ENCODE measurements at places on chromosomes 12 and 14.

DNA sequence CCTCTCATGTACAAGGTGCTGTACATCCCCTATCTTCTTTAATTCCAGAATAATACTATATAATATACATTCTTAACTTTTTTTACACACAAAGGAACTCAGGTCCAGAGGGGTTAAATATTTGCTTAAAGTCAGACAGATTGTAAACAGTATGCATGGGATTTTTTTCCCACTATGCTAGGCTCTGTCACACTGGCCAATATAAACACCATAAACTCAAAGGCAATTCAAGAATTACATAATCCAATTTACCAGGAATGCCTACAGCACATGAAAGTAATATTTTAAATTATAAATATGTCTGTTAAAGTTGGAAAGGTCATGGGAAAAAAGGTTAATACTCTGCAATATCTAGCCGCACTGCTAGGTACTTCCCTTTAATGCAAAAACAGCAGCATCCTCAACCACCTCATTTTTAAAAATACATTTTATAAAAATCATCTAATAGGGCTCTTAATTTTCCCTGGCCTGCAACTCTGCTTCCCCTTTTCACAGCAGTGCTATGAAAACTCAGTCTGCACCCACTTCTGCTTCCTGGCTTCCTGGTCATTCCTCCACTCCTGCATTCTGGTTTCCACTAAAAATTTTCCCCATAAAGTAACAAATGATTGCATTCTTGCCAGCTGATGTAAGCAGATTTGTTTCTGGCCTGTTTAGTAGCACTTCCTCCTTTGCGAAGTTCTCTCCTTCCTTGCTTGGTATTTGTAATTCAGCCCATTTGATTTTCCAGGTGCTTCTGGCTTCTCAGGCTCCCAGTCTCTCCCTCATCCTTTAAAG, 128.1 kb downstream of the ITPR2 start:
- no peak for DNase-seq

- no peak for DNase-seq
Measured at GRCh38 chr12:62739266-62740015, 195.5 kb downstream of the PPM1H start.

GRCh38 chr14:67228325-67228984, 12.8 kb upstream of the PALS1 start:
- DNase-seq, result no peak

DNA sequence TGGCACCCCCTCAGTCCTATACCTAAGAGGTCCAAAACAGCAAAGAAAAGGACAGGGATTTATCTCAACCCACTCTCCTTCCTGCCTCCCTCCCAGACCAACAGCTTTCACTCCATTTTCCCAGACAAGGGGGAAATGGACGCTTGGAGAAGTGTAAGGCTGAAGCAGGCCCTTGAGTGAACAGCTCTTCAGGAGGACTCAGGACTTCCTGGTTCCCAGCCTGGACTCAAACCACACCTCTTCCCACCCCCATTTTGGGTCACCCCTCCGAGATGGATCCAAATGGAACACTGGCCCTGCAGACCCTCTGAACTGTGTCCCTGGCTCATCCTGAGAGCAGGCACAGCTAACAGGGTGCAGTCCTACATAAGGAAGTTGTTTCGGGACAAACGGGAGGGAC, 2.7 kb downstream of the KMT2D start:
- no peak for DNase-seq

DNA sequence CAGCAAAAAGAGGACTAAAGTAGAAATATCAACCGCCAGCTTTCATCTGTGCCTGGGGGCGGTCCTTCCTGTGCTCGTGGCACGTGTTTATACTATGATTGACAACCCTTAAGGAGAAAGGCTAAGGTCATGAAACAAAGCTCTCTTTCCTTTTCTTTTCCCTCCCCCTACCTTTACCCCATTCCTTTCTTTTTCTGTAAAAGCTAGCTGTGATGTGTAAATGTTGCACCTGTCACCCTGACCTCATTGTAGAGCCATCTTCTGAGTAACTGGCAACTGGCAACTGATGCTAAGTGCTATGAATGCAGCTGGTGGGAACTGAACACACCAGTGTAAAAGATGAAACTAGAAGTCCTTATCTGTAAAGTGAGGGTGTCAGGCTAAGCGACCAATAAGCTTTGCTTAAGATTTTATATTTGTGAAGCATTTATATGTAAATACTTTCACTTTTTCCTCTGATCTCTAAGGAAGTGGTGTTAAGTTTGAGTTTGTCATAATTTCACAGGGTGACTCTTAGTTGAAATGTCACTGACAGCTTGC, 102.8 kb upstream of the BCAT1 start:
- DNase-seq, result no peak

GRCh38 chr12:107243341-107243740, 150.0 kb upstream of the CRY1 start:
- no peak for DNase-seq

- no peak for DNase-seq
Measured at GRCh38 chr12:125528281-125528680, 463.0 kb downstream of the AACS start.

DNA sequence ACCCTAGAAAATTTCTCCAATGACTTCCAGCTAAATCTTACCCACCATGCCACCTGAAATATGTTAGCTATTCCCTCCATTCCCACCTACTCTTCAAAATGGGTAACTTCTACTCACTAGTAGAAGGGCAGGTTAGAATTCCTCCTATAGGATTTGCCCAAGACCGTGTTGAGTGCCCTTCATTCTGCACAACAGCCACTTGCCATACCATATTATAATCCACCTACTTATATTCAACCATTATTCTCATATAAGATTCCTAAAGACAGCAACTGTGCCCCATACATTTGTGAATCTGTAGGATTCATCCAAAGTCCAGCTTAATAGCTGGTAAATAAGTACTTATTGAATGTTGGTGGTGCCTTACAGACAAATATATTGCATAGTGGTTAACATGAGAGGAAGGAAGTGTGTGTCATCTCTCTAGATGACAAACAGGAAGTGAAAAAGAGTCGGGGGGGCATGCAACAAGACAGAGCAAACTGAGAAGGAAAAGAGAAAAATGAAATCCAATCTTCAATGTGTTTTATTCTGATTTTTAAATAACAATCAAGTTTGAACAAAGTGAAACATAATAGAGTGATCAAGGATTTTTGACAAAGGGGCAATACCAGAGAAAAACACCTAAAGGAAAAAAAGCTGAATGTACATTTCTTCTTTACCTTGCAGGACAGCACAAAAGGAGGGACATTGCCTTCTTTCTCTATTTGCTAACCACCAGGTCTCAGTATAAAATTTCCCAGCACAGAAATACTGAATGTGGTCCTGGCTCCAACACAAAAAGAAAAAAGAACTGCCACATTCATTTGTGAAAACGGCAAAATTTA, 389.3 kb upstream of the USP15 start:
- no peak for DNase-seq

- no peak for DNase-seq
Measured at GRCh38 chr12:48001505-48002413, 2.5 kb downstream of the COL2A1 start.

DNA sequence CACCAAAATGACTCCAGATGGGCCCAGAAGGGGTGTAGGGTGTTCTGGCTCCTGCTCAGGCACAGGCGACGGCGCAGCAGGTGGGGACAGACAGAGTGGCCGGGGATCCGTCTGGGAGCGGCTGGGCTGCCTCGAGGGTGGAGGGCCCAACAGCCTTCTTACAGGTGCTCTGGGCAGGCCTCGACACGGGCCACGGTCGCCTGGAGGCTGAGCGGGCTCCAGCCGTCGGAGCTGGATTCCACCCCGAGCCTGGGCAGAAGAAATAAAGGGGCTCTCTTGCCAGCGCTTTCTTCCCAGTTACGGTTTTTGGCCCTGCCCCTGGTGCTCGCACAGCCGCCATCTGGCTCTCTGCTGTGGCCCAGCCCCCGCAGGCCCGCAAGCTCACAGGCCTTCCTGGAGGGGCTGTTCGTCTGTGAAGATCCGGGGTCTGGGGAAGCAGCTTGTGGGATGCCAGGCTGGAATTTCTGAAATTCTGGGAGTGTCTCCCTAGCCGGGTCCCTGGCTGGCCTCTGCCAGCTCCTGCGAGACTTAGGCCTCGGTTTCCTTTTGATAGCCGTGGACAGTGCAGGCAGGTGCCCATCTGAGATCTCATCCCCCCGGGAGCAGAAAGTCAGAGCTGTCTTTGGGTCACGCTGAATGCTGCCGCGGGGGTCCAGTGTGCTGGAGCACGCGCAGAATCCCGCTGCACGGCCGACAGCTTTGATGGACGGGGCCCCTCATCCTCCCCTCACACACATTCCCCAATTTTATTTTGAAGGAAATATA, 122.7 kb downstream of the PAPOLA start:
- no peak for DNase-seq

GRCh38 chr12:47850153-47851084, 30.7 kb upstream of the HDAC7 start:
- no peak for DNase-seq

- DNase-seq, result no peak
Measured at GRCh38 chr12:50085615-50086072, 502 bp downstream of the SMARCD1 start.

GRCh38 chr14:95346820-95347219, 27.1 kb upstream of the CLMN start:
- no peak for DNase-seq

DNA sequence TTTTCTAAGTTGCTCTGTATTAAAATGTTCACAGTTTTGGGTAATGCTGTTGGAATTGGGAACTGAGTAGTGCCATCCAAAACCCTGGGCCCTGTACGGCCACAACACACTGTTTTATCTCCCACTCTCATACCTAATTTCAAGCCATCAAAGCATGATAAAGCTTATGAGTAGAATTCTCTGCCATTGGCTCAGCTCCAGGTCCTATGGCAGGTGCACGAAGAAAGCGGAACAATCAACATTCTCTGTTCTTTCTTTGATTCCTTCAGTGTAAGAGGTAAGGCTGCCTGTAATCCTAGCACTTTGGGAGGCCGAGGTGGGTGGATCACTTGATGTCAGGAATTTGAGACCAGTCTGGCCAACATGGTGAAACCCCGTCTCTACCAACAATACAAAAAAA, 394.9 kb downstream of the CCDC91 start:
- no peak for DNase-seq

DNA sequence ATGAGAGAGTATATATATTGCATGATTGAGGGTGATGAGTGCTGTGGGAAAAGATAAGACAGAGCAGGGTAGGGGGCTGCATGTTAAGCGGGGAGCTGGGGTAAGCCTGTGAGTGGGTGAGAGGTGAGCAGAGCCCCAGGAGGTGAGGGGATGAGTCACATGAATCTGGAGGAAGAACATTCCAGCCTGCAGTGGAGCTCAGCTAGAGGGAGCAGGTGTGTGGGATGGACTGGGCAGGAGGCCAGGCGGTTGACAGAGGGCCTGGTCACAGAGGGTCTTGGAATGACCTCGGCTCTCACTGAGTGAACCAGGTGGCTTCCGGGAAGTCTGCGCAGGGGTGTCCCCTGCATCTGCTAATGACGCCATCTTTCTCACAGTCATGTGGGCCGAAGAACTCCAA, 44.4 kb downstream of the GIT2 start:
- no peak for DNase-seq

DNA sequence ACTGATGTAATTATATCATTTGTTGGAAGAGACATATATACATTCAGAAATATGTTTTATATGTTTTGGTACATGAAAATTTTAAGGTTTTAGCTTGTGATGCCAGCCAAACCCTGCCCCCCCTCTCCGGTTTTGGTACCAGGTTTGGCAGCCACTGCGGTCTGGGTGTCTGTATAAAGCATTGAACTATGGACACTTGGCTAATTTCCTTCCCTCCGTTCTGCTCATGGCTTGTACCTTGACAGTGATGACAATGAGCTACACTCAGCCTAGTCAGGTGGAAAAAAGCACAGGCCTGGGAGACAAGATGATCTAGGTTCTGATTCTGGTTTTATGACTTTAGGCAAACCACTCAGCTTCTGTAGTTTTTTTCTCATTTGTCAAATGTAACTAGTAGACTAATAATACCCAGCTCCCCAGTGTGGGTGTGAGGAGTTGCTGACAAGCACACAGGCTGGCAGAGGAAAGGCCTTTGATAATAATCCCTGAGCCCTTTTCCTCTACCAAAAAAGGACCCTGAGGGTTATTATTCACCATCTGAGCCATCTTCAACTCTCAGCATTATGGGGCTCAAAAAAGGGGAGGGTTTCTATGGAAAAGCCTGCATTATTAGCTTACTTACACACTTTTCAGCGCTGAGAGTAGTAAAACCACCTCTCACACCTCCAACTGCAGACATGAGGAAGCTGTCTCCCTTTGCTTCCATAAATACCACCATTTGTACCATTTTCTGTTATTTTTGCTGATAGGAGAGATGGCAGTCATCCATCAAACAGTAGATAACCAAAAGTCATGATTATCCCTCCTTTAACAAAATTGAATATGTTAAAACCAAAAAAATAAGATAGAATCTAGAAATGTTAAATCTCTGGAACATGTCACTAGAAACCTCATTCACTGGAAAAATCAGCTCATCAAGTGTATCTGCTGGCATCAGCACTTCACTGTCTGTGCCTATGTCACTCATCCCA, 76.3 kb upstream of the PSMC1 start:
- no peak for DNase-seq

DNA sequence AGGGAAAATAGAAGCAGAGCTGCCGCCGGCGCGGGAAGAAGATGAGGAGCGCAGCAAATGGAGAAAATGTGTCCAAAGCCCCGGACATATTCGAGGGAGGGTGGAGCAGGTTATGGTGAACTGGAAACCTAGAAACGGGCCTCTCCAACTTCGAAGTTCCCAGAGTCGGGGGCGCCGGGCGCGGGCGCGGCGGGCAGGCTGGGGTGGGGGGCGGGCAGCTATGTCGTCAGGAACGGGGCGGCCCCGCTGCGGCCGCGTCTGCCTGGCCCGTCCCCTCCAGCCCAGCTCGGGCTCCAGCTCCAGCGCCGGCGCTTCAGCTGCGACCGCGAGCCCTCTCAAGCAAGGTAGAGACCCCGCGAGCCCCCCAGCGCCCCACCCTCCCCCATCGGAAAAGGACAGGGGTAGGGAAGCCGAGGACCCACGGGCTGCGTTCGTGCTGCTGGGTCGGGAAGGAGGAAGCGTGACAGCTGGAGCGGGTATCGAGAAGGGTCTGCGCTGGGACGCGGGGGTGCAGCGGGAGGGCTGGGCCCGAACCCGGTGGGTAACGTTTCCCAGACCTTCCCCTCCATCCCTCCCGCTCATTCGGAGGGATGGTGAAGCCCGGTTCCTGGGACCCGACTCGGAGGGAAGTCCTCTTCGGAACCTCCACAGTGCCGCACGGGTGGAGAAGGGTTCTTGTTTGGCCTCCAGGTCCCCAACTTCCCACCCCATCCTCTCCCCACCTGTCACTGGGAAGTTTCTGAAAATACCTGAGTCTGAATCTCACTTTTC, 1.0 kb downstream of the DGKA start:
- no peak for DNase-seq

GRCh38 chr12:99004799-99005466, 359.8 kb downstream of the APAF1 start:
- no peak for DNase-seq

- no peak for DNase-seq
Measured at GRCh38 chr12:52254965-52255751, 19.3 kb upstream of the KRT86 start.

- DNase-seq, result no peak
Measured at GRCh38 chr12:116361414-116362223, 84.1 kb upstream of the MED13L start.

GRCh38 chr14:98371141-98371540, 900.9 kb downstream of the BCL11B start:
- no peak for DNase-seq
